Ovary (tissue), 10 donors: ENCODE measurements at places on chromosomes 2 and 18.

GRCh38 chr2:73983322-73984202, 1.1 kb upstream of the TET3 start:
- peak; percentile 57 for DNase-seq

DNA sequence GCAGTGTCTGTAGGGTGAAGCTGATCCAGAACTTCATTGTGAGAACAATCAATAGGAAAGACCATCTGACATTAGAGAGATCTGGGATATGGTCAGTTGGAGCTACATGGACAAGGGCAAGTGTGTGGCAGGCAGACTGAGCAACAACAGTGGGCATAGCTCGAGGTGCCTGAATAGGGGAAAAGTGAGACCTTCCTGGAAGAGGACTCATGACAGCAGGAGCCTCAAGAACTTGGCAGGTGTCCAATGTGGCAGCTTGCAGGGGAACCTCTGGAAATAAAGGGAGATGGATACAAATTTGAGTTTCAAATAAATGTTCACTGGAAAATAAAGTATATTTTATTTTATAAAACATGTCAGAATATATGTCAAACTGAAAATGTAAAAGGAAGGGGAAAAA, 117.9 kb downstream of the TANC1 start:
- peak; percentile 68 for DNase-seq

DNA sequence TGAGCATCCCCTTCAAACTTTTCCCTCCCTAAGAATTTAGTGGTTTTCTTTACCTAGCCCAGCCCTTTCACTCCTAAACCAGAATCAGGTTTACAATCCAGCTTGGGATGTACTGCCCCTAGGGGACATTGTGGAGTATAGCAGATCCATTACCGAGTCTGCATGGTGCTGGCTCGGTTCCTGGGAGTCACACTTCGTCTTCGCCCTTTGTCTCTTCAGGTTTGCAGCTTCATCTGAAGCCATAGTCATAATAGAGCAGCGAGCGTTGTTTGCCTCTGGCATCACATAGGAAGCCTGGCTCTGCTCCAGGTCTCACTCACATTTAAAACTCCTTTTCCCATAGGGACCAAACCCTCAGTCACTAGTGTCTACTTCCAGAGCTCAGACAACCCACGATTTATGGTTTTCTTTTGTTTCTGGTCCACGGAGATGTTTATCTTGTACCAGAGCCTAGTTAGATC, 16.8 kb upstream of the LYPD6 start:
- peak; percentile 20 for DNase-seq

- DNase-seq, result no peak
Measured at GRCh38 chr2:54772531-54772930, 49.1 kb downstream of the EML6 start.

DNA sequence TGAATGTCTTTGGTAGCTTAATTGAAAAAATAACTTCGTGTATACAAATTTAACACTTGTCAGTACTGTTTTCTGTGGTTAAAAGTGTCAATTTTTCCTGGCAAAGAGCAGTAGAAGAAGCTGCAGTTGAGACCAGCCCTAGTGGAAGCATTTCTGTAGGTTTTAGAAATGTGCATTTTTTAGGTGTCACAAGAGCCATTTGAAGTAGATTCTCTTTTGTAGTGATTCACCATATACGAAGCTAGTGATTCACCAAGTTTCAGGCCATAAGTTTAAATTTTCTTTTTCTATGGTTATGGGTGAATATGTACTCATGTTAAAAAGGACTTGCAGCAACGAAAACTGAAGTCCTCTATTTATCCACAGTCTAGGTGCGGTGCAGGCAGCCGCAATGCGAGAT, 4.2 kb downstream of the NABP1 start:
- no peak for DNase-seq

DNA sequence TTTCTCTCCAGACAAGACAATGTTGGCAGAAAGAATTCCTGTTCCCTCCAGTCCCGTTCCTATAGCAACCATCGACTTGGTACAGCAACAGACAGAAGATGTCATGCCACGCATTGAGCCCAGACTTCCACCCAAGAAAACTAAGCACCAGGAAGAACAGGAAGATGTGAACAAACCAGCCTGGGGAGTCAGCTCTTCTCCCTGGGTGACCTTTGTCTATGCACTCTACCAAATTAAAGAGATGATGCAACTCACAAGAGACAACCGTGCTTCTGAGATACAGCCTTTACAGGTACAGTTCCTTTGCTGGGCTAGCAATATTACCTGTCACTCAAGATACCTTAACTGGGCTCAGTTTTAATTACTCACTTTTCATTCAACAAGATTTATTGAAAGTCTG, 37.1 kb downstream of the NEMP2 start:
- DNase-seq, result no peak

DNA sequence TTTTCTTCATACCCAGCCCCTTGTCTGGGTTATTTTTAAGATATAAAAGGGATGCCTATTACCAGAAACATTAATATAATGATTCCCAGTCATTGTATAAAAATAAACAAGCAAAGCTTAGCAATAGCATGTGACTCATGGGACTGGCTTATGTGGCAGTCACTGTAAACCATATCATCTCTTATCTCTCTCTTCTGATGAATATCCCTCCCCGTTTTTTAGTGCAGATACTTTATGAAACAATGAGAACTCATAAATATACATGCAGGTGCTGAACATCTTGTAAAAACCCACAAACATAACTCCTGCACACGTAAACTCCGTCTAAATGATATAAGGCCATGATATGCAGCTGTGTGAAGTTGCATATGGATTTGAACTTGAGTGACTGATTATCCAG, 154.9 kb downstream of the MGAT5 start:
- DNase-seq, result no peak

DNA sequence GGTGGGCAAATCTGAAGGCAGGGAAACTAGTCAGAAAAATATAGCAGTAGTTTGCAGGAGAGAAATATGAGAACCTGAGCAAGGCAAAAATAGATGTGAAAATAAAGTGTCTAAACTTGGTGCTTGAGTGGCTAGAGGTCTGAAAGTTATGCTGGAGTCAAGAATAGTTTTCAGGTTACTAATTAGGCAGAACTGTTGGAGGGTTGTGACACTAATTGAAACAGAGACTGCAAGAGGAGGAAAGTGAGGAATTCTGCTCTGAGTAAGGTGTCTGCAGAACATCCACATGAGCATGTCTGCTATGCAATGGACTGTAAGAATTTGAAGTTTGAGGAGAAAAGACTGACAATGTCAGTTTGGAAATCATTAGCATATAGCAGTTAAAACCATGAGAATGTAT, 444.0 kb upstream of the LRRTM1 start:
- DNase-seq, result no peak

- no peak for DNase-seq
Measured at GRCh38 chr2:223727562-223727961, 109.8 kb downstream of the AP1S3 start.

DNA sequence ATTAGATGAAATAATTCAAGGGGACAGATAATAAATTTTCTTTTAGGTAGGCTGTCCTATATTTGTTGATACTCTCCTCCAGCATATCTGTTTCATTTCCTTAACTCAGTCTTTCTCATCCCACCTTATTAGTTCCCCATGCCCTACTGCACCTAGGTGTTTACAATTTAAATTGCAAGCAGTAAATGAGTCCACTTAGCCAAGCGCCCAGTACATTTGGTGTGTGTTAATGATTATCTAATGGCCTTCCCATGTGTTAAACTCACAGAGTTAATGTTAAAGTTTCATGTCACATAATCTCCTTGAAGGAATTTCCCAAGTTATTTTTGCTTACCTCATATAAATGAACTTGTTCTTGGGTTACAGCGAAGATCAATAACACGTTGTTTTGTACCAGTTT, 31.2 kb downstream of the ITGB6 start:
- no peak for DNase-seq

DNA sequence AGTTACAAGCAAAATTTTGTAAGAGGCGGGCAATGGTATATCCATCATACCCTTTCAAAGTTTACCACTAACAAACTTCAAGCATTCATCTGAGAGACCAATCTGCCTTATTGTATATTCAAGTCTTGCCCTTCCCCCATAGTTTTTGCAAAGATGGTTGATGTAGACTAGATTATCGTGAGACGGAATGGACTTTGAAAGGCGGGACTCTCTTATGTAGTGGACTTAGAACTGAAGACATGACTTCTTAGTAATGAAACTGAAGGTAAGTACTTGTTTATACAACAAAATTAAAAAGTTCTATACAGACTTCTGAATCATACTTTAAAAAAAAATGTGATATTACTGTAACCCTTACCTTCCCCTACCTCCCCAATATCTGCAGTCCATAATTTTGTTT, 10.4 kb downstream of the AP1S3 start:
- no peak for DNase-seq

GRCh38 chr2:232966122-232966521, 46.9 kb downstream of the NGEF start:
- DNase-seq, result no peak

DNA sequence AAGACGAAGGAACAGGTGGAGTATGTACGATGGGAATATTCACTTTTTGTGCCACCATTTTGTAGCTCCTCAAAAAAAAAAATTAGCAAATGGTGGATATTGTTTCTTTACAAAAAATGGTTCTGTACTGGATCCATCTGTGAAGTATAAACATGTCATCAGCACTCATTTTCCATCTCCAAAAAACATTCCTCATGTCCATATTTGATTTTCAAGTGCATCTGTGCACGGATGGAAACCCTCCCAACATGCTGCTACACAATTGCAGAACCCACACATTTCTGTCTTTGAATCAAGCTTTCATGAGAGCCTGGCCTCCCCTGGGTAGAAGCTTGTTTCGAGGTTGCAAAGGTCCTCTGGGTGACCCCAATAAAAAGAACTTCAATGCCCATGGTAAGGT, 59.6 kb upstream of the ZEB2 start:
- DNase-seq, result no peak

DNA sequence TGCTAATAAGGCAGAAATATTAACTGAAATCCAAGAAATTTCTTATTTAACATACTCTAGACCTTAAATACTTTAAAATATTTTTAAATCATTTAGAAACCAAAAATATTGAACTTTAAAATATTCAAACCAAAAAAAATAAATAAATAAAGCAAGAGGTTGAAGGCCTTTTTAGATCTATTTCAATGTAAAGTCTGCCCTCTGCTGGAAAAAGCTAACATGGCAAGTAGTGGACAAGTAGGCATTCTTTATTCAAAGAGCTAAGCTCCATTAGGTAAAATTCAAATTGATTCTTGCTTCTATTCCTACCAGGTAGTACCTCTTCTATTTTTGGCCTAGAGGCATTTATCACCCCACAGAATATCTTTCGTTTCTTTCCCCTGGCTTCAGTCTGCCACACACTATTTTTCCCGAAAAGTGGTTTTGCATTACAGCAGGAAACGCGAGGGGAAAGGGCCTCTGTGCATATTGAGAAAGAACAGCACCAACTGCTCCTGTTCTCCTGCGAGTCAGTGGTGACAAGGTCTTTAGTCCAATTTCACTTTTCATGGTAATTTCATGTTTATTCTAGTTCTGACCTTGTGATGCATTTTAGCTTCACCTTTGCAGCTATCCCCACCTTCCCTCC, 20.4 kb downstream of the IFIH1 start:
- peak; percentile 30 for DNase-seq

DNA sequence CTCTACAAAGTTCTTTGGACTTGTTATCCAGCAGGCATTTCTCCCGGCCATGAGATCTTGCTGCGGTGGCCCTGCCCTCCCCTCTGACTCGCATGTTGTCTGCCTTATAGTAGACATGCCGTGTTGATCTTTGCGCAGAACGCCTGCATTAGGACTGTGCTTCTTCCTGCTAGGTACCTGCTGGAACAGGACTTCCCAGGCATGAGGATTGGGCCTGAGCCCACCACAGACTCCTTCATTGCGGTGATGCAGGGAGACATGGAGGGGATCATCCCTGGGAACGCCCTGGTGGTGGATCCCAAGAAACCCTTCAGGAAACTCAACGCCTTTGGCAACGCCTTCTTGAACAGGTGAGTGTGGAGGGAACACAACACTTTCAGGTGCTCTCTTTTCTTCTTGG, 10.1 kb downstream of the EHD3 start:
- DNase-seq, result no peak

DNA sequence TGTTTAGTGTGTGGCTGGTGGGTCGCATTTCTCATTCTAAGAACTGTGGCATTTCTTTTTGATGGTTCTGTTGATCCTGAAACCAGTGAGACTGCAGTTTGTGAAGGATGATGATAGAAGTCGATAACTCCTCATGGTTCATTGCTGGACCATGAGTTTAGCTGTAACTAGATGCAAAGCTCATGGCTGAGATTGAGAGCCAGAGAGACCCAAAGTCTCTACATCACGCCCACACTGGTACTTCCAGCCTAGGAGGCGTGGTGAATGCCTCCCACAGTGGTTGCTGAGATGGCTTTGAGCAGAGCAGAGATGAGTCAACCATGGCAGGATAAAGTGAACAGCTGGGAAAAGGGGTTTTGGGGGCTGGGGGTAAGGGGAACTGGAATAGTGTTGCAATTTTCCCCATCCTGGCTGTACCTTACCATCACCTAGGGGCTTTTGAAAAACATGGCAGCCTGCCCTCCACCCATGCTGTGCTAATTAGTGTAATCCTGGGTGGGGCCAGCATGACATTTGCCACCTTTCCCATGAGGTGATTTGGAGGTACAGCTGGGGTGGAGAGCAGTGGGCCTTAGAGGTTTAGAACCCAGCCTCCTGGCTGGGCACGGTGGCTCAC, 24.1 kb downstream of the INPP4A start:
- no peak for DNase-seq

GRCh38 chr18:57208047-57208446, 61.2 kb downstream of the BOD1L2 start:
- no peak for DNase-seq

- DNase-seq, result no peak
Measured at GRCh38 chr2:150046810-150047209, 440.7 kb downstream of the RND3 start.

- DNase-seq, result no peak
Measured at GRCh38 chr18:78538669-78539440, 440.8 kb upstream of the SALL3 start.

- DNase-seq, result no peak
Measured at GRCh38 chr2:65831509-65831908, 399.1 kb upstream of the SPRED2 start.

DNA sequence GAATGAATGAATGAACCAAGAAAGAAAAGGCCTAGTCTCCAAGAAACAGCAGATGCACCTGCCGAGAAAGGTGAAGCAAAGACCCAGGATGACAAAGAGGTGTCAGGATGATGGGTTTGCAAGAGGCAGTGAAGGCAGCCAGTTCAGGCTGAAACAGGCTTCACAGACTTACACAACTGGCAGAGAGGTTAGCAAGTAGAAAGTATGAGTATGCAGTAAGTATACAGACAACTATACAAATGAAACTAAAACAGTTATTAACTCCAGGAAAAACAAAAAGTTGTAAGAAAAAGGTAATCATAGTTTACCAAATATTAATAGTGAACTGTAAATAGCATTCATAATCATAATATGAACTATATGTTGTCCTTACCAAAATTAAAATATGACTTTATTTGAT, 19.8 kb upstream of the RNU4ATAC start:
- no peak for DNase-seq

- no peak for DNase-seq
Measured at GRCh38 chr2:120993661-120994060, 258.0 kb downstream of the GLI2 start.
